Activated CD4-positive, alpha-beta T cell treated with anti-CD3 and anti-CD28 coated beads, Interleukin-2, amount 50 U/mL, for 4 hours (primary cell): ENCODE measurements at places on chromosomes 5 and 9.

- no peak for DNase-seq
These were observed 11.8 kb downstream of the TCERG1 start for GRCh38 chr5:146458894-146459293.

DNA sequence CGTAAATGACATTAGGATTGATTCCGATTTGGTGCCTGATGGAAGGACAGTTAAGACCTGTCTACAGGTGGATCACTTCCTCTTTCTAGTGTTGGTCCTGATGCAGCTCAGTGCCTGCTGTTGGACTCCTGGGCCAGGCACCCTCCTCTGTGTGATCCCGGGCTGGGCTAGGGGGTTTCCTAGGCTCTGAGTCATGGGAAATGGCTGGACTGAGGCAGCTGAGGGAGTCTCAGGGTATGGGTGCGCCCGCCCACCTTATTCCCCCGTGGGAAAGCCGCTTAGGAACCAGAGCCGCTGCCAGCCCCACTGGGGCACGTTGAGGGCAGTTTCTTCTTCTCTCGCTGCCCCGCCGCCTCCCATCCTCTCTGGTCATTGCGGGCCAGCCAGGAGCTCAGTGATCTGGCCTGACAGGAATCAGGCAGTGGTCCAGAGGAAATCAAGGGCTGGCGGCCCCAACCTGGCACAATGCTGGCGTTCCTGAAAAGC lies 12.9 kb downstream of the TCF7 start:
- peak; percentile 59 for DNase-seq

DNA sequence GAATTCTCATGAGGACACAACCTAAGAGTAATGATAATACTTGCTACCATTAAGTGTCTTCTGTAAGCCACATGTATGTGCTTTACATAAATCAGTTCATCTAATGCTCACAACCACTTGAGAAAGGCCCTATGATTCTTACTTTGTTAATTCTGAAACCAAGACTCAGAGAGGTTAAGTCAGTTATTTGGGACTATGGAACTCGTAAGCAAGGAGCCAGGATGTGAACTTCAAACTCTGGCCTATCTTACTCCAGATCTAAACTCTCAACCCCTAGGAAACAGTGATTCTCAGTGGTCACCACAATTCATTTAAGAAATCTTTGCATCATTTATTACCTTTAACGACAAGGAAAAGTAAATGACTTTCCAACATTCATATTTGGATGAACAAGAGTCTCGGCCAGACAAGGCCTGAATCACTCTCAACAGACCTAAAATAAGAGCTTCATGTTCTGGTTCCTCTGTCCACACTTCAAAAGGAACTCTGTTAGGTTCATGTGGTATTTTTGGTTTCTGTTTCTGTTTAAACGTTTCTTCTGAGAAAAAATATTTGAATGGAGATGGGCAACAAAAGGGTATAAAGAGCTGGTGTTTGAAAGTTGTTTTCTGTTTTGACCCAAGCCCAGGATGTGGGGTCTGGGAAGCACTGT lies 104.8 kb downstream of the LPAR1 start:
- no peak for DNase-seq

- no peak for DNase-seq
These were observed 8.5 kb upstream of the GOLGA1 start for GRCh38 chr9:124949387-124949786.

- DNase-seq = no peak
These were observed 18.3 kb downstream of the PTGES2 start for GRCh38 chr9:128109050-128109709.

GRCh38 chr5:149780043-149780737 lies 50.1 kb downstream of the PPARGC1B start:
- no peak for DNase-seq

GRCh38 chr5:167763772-167764171 lies 527.7 kb upstream of the WWC1 start:
- DNase-seq = no peak

DNA sequence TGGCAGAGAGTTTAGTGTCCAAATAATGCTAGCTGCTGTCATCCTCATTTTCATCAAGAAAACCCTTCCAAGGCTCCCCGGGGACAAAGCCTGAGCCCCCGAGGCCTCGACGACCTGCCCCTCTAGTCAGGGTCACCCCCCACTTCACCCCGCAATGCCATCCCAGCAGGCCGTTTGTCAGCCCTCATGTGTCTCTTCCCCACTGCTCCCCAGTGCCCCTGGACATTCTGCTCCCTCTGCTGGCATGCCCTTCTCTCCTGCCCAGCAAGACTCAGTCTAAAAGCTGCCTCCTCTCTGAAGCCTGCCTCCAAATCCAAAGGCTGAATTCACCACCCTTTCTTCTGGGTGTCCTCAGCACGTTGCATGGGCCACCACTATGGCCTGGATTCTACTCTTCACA lies 59.3 kb downstream of the PAX5 start:
- no peak for DNase-seq

GRCh38 chr9:77677957-77678535 lies 29.9 kb upstream of the GNA14 start:
- no peak for DNase-seq

DNA sequence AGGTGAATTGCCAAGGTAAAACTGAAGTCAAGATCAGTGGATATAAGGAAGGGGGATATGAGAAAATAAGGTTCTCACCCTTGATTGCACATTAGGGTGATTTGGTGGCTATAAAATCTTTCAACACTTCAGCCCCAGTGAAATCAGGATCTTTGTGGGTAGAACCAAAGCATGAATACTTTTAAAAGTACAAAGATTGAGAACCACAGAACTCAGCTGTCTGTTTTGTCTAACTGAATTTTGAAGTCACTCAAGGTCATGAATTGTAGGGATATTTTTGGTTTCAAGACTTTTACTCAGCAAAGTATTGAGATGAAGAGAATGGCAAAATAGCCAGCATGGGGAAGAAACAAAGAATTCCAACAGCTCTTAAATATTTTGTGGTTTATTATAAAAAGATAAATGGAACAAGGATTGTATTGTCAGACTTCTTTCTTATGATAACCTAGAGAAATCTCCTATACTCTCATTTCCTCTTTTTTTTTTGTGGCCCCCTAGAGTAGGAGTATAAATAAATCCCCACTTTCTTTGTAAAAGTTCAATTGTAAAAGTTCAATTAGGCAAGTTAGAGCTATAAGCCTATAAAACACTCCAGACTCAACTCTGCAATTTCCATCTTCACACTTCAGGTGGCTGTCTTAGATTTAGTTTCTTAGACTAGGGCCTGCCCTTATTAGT lies 272.9 kb downstream of the PDE4D start:
- no peak for DNase-seq

DNA sequence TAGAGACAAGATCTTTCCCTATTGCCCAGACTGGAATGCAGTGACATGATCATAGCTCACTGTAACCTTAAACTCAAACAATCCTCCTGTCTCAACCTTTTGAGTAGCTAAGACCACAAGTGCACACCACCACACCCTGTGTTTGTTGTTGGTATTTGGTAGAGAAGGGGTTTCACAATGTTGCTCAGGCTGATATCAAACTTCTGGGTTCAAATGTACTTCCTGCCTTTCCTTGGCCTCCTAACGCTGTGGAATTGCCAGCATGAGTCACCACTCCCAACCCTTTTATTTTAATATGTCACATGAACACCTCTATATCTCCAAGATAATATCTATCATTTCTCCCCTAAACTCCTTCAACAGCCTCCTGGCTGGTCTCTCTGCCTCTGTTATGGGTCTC lies 719.0 kb downstream of the PTPRD start:
- no peak for DNase-seq

GRCh38 chr5:85604786-85605185 lies 1013.0 kb upstream of the COX7C start:
- no peak for DNase-seq

DNA sequence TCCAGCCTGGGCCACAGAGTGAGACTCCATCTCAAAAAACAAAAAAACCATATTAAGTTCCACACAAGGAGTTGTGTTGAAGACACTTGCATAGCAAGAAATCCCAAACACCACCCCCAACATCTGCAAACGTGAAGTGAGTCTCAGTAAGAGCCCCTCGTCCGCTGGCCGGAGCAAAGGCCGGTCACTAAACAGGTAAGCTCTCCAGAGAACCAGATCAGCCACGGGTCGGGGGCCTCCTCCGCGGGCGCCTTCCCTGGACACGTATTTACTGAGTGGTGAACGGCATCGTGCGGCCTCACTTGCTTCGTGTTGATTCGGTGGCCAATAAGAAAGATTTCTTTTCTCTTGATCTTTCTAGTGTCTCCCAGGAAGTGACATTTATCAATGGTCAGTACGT lies 93.6 kb downstream of the MRPL36 start:
- no peak for DNase-seq

- no peak for DNase-seq
These were observed 1.6 kb downstream of the TEX48 start for GRCh38 chr9:114680259-114681001.

GRCh38 chr9:121453232-121453892 lies 46.3 kb downstream of the GGTA1 start:
- no peak for DNase-seq

DNA sequence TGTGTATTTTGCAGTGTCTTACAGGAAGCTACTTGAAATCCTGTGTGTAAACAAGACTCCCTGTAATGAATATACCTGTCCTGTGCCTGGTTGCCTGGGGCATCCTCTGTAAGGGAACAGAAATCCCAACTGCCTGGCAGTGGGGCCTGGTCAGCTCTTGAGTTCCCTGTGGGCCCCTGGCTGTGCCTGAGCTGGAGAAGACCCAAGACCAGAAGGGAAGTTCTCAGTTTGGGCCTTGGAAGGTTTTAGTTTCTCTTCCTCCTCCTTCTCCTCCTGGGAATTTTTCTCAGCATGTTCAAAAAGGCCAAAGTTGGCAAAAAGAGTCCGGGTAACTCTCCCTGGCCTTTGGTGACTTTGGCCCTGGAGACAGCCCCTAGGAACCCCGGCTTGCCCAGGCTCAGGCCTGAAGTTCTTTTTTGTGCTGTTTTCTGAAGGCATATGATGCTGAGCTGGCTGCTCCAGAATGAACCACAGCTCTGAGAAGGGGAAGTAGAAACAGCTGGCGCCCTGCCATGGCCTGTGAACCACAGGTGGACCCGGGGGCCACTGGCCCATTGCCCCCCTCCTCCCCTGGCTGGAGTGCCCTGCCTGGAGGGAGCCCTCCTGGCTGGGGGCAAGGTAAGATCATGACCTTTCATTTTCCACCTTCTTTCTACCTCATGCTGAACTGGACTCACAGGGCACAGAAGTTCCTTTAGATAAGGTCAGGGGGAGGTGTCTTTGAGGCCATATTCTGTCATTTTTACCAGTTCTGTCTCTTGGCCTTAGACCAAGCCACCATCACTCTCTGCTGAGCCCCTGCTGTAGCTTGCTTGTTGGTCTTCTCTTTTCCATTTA lies 5.8 kb downstream of the TMEM268 start:
- DNase-seq = no peak

GRCh38 chr5:163261647-163262269 lies 175.6 kb upstream of the CCNG1 start:
- no peak for DNase-seq

DNA sequence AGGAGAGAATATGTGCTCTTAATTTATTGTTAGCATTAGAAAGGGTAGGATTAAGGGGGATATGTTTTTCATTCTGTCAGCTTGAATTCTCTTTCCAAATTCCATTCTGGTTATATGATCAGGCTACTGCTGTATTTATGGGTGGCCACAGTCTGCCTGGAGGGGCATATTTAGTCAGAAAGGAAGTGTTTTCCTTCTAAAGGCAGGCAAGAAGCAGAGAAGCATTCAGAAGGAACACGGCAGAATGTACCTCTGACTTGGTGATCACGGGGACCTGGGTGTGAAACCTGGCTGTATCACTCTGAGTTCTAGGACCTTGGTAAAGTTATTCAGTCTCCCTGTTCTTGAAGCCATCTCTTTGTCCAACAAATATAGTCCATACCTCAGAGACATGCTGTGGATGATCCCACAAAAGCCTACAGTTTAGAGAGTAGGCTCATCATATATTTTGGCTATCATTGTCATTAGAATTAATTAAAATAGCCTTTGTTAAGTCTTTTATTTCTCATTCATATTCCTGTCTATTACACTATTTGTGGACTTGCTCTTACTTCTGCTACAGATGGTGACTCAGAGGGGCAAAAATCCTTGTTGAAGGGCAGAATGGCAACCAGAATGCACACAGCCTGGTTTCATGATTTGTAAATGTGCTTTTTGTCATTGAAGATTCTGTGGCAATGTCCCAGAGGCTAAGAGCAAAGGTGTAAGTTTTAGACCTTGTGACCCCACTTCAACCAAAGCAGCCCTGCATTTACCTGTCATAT lies 2.7 kb downstream of the TNC start:
- no peak for DNase-seq

DNA sequence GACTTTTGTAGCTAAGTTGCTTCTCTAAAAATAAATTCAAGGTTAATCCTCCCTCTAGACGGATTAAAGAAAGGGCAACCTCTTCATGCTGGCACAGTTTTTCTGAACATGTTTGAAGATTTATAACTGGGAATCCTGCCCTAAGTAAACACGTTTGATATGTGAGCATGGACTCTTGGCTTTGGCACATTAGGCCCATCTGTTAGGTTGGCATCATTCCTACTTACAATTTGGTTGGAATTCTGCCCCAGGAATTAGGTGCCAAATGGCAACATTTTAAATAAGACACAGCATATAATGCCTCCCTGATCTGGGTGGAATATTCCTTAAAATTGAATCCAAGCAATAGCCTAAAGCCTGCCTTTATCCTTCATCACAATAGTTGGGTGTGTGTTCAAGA lies 372.3 kb upstream of the CDH18 start:
- DNase-seq = no peak

DNA sequence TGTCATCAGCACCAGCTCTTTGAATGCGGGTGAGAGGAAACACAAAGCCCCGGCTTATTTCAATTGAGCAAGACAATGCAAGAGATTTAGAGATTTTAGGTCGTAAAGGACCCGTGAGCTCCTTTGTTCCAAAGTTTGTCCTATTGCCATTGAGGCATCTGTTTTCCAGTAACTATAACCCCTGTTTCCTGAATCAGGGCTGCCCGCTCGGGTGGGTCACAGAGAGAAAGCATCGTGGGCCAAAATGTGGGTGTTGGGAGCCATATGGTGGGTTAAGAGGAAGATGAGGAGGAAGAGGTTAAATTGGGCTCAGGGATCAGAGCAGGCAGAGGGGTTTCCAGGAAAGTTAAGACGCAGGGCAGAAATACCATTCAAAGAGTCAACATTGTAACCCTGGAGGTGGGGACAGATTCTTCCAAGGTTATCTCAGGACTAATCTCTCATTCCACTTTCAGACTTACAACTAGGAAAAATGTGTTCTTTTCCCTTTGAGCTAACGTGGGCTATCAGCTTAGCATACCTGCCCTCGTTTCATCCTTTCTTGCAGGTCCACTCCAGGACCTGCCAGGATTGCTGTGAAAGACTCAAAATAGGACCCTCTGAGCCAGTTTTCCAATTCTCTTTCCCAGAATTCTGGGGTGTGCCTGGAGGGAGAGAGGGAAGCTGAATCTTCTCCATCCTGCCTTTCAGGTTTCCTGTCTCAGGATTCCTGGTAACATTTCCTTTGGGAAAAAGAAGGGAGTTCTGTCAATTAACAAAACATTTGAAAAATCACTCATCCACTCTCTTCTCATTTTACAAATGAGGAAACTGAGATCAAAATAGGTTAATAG lies 95.5 kb upstream of the TAF11L2 start:
- DNase-seq = no peak
